ENCODE measurements at places on chromosomes 3 and 15.

- H3K4me3 ChIP-seq, result no peak overlapping the region
- H3K4me1 ChIP-seq, result no peaks in the 10 kb centered on the region
- no peak overlapping the region for H3K27ac ChIP-seq
- no peak for DNase-seq
- H3K36me3 ChIP-seq, result no peaks in the 10 kb centered on the region
Measured at GRCh38 chr3:54034971-54035370, 87.4 kb upstream of the CACNA2D3 start.

- H3K36me3 ChIP-seq, result no peaks in the 10 kb centered on the region
- H3K27ac ChIP-seq, result no peak overlapping the region
- DNase-seq, result no peak
- H3K27me3 ChIP-seq, result no peaks in the 10 kb centered on the region
- H3K4me1 ChIP-seq, result no peaks in the 10 kb centered on the region
- no peak overlapping the region for H3K4me3 ChIP-seq
Measured at GRCh38 chr3:144771381-144771870, 799.8 kb downstream of the DIPK2A start.

DNA sequence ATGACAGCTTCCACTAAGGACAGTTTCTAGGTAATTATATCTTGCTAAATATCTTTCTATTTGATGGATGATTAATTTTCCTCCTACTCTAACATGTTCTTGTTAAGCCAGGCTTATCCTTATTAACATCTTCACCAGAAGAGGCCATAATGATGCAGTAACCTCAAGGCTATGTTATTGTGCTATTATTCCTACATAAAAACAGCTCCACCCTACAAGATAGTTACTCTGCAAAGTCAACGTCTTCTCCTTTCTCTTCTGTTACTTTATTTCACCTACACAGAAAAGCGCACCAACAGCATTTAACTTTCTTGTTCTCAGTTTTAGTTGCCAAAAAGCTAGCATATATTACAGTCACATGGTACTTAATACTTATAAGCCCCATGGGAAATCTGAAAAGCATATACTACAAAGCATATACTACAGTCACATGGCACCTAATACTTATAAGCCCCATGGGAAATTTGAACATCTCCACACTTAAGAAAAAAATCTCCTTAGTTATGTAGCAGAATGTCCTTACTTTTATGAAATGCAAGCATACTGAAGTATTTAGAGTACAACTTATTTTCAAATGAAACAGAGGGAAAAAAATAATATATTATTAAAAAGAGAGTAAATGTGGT is 13.4 kb downstream of the ADAM10 start:
- peaks cover 47% of the 10 kb centered on the region for H3K4me1 ChIP-seq
- H3K27me3 ChIP-seq, result no peaks in the 10 kb centered on the region
- H3K27ac ChIP-seq, result no peak overlapping the region
- H3K4me3 ChIP-seq, result peak overlapping the region; percentile 23
- no peak for DNase-seq

DNA sequence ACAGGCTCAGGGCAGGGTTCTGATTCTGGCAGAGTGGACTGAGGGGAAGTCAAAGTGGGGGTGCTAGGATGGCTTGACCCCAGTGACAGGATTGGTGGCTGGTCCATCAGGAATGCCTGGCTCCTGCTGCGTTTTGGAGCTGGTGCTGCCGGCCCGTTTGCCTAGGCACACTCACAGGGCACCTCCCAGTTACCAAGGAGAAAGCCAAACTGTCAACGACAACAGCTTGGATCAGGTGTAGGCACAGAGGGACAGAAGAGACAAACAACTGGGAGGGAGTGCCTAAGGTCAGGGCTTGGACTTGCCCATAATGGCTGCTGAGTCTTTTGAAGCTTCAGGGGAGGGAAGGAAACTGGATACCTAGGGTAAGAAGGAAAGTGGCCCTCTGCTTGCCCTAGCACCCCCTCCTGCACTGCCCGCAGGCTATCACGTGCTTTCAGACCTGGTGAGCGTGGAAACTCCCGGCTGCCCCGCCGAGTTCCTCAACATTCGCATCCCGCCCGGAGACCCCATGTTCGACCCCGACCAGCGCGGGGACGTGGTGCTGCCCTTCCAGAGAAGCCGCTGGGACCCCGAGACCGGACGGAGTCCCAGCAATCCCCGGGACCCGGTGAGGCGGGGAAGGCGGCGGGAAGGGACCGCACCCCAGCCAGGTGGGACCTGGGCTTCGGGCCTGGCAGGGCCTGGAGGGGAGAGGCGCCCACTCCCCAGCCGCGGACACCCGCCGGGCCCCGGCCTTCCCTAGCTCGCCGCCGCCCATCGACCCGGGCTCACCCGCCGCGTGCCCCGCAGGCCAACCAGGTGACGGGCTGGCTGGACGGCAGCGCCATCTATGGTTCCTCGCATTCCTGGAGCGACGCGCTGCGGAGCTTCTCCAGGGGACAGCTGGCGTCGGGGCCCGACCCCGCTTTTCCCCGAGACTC is 5.1 kb downstream of the DUOX1 start:
- no peaks in the 10 kb centered on the region for H3K36me3 ChIP-seq
- DNase-seq, result no peak
- no peak overlapping the region for H3K27ac ChIP-seq

GRCh38 chr3:171309906-171310359 is 150.3 kb downstream of the TNIK start:
- no peaks in the 10 kb centered on the region for H3K27me3 ChIP-seq
- H3K4me3 ChIP-seq, result no peak overlapping the region
- H3K4me1 ChIP-seq, result peaks cover 8% of the 10 kb centered on the region
- H3K27ac ChIP-seq, result no peak overlapping the region
- DNase-seq, result no peak

GRCh38 chr3:141386611-141387111 is 18.4 kb downstream of the ZBTB38 start:
- no peaks in the 10 kb centered on the region for H3K36me3 ChIP-seq
- no peak for DNase-seq
- H3K27ac ChIP-seq, result peak overlapping the region; percentile 23

- H3K27ac ChIP-seq, result no peak overlapping the region
- no peaks in the 10 kb centered on the region for H3K36me3 ChIP-seq
- H3K27me3 ChIP-seq, result no peaks in the 10 kb centered on the region
- no peak overlapping the region for H3K4me3 ChIP-seq
- DNase-seq, result no peak
- H3K4me1 ChIP-seq, result no peaks in the 10 kb centered on the region
Measured at GRCh38 chr15:57343498-57343897, 32.8 kb upstream of the CGNL1 start.

- H3K27me3 ChIP-seq, result no peaks in the 10 kb centered on the region
- H3K4me1 ChIP-seq, result no peaks in the 10 kb centered on the region
- H3K4me3 ChIP-seq, result no peak overlapping the region
- no peak for DNase-seq
- no peaks in the 10 kb centered on the region for H3K36me3 ChIP-seq
Measured at GRCh38 chr15:79337591-79337990, 26.7 kb downstream of the TMED3 start.

GRCh38 chr15:77532846-77533245 is 99.9 kb downstream of the LINGO1 start:
- H3K4me1 ChIP-seq, result no peaks in the 10 kb centered on the region
- H3K36me3 ChIP-seq, result no peaks in the 10 kb centered on the region
- DNase-seq, result no peak
- no peak overlapping the region for H3K27ac ChIP-seq
- H3K4me3 ChIP-seq, result no peak overlapping the region

GRCh38 chr3:148331081-148331846 is 366.4 kb upstream of the AGTR1 start:
- H3K27ac ChIP-seq, result no peak overlapping the region
- no peaks in the 10 kb centered on the region for H3K36me3 ChIP-seq
- no peaks in the 10 kb centered on the region for H3K4me1 ChIP-seq
- no peaks in the 10 kb centered on the region for H3K27me3 ChIP-seq
- H3K4me3 ChIP-seq, result no peak overlapping the region

- H3K36me3 ChIP-seq, result no peaks in the 10 kb centered on the region
- H3K27me3 ChIP-seq, result peaks cover 7% of the 10 kb centered on the region
- no peaks in the 10 kb centered on the region for H3K4me1 ChIP-seq
- H3K27ac ChIP-seq, result no peak overlapping the region
Measured at GRCh38 chr3:141632779-141633374, 105.2 kb upstream of the RNF7 start.

DNA sequence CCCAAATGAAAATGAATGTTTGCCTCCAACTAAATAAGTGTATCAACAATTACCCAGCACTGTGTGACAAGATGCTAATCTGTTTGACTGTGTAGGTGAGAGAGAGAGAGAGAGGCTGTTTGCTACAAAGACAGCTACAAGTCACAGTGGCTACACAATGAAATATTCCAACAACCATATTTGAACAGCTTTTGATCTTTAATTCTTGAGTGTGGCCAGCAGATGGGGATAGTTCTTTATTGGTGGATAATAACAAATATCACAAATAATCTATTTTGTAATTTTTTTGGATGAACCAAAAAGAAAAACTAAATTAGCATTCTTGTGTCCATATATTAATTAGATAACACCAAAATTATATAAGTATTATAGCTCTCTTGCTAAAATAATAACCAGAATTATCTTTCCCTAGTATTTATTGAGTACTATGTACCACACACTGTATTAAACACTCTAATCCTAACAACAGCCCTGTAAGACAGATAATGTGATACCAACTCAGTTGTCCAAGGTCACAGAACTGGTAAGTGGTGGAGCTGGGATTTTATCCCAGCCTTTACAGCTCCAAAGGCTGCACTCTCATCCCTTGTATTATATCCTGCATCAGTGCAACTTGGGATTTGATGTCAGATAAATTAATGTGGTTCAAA is 61.9 kb upstream of the C3orf80 start:
- H3K4me1 ChIP-seq, result no peaks in the 10 kb centered on the region
- peak; percentile 31 for DNase-seq
- H3K27ac ChIP-seq, result no peak overlapping the region
- no peak overlapping the region for H3K4me3 ChIP-seq

DNA sequence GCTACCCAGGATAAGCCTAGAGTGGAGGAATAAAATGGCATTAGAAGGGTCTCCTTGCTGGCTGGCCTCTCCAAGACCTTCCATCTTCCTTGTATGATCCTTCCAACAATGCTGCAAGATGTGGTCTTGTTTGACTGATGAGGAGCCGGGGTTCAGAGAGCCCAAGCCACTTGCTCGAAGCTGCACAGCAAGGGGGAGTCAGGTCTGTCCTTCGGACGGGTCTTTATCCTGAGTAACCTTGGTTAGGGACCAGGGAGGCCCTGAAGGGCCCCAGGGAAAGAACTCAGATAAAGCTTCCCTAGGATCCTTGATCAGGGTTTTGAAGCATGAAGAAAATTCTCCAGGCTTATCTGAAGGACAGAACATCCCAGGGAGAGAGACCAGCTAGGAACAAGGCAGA is 7.0 kb upstream of the DNAJB8 start:
- H3K27me3 ChIP-seq, result peaks cover 2% of the 10 kb centered on the region
- no peaks in the 10 kb centered on the region for H3K36me3 ChIP-seq
- no peak overlapping the region for H3K4me3 ChIP-seq
- no peaks in the 10 kb centered on the region for H3K4me1 ChIP-seq
- DNase-seq, result no peak
- no peak overlapping the region for H3K27ac ChIP-seq

GRCh38 chr3:190676481-190676880 is 162.6 kb downstream of the IL1RAP start:
- no peaks in the 10 kb centered on the region for H3K36me3 ChIP-seq
- H3K4me1 ChIP-seq, result no peaks in the 10 kb centered on the region
- DNase-seq, result no peak

DNA sequence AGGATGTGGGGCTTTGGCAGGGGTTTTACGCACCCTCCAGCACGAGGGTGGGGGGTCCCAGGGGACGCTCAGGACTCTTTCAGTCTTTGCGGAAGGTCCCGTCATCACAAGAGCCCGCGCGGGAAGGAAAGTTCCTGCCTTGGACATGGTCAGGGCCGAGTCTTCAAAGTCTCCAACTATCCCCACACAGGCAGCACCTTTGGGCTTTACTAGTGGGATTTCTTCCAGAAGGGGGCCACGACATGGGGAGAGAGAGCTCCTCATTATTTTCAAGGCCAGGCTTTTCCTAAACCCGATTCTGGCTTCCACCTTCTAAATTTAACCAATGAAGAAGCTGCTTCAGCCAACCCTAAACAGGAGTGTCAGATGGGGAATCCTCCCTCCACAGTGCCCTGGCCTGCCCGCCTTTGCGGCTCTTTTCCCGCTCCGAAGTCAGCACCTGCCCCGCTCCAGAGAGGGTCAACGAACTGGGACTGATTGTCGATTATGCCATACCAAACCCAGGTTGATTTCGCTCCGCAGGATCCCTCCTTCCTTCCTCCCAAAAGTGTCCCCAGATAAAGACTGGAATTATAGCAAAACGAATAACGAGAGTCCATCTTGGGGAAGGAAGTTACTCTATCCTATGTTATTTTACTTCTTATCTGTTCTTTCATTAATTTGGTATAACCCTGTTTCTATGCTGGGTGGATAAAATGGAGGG is 11.0 kb downstream of the SHOX2 start:
- H3K36me3 ChIP-seq, result no peaks in the 10 kb centered on the region
- H3K4me1 ChIP-seq, result peaks cover 12% of the 10 kb centered on the region
- H3K27ac ChIP-seq, result no peak overlapping the region
- H3K4me3 ChIP-seq, result no peak overlapping the region
- peaks cover 73% of the 10 kb centered on the region for H3K27me3 ChIP-seq

DNA sequence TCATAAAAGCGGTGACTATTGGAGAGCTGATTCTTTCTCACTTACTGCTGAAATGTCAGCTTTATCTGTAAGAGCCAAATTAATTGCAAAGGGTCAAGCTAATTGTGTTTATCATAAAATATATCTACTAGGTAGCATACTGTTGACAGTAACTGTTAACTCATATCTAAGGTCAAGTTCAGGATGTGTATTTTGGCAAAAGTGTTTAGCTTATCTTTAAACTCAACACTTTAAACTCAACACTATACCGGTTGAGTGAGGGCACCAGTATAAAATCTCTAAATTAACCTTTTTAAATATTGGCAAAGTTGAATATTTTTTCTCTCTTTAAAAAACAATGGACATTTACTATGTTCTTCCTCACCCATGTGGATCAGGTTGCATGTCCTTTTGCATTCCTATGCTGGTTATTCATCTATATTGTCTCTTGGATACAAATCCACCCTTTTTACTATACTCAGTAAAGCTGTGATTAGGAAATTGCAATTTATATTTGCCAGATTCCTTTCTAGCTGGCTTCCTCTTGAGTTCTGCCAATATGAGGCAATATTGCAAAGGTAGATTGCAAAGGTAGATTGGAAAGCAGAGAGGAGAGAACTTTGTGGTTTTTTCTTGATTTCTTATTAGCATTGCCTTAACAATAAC is 344.6 kb upstream of the DCBLD2 start:
- DNase-seq, result no peak
- no peak overlapping the region for H3K4me3 ChIP-seq
- no peaks in the 10 kb centered on the region for H3K27me3 ChIP-seq
- no peaks in the 10 kb centered on the region for H3K4me1 ChIP-seq

- H3K27me3 ChIP-seq, result no peaks in the 10 kb centered on the region
- DNase-seq, result no peak
- no peaks in the 10 kb centered on the region for H3K36me3 ChIP-seq
- no peaks in the 10 kb centered on the region for H3K4me1 ChIP-seq
- no peak overlapping the region for H3K27ac ChIP-seq
- H3K4me3 ChIP-seq, result no peak overlapping the region
Measured at GRCh38 chr3:21705769-21706168, 45.2 kb downstream of the ZNF385D start.

- H3K27ac ChIP-seq, result no peak overlapping the region
- no peaks in the 10 kb centered on the region for H3K27me3 ChIP-seq
- no peaks in the 10 kb centered on the region for H3K36me3 ChIP-seq
- no peak overlapping the region for H3K4me3 ChIP-seq
- DNase-seq, result no peak
- H3K4me1 ChIP-seq, result no peaks in the 10 kb centered on the region
Measured at GRCh38 chr15:64921711-64922110, 10.0 kb downstream of the ANKDD1A start.

- no peak overlapping the region for H3K4me3 ChIP-seq
- H3K27me3 ChIP-seq, result peaks cover 3% of the 10 kb centered on the region
- no peak for DNase-seq
- peaks cover 13% of the 10 kb centered on the region for H3K4me1 ChIP-seq
- no peak overlapping the region for H3K27ac ChIP-seq
- H3K36me3 ChIP-seq, result no peaks in the 10 kb centered on the region
Measured at GRCh38 chr15:40248006-40248783, 9.3 kb downstream of the PAK6 start.
